COR-L47 (cell line): ENCODE measurements at places on chromosomes 12 and 14.
A peak's percentile ranks its signal among the peaks of the same experiment; 100 is the strongest.

DNA sequence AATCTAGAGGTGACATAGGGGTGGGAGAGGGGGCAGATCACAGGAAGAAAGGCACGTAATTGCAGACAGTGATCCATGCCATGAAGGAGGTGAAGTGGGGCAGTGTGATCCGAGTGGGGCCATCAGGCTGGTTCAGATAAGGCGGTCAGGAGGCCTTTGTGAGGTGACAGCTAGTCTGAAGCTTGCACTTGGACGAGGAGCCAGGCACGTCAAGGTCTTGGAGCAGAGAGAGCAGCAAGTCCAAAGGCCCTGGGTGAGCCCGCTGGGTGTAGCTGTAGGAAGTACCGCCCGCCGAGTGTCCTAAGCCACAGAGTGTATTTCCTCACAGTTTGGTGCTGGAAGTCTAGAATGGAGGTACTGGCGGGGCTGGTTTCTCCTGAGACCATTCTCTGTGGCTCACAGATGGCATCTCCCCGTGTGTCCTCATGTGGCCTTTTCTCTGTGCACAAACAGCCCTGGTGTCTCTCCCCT lies 23.6 kb downstream of the RHOF start:
- no peak for DNase-seq

DNA sequence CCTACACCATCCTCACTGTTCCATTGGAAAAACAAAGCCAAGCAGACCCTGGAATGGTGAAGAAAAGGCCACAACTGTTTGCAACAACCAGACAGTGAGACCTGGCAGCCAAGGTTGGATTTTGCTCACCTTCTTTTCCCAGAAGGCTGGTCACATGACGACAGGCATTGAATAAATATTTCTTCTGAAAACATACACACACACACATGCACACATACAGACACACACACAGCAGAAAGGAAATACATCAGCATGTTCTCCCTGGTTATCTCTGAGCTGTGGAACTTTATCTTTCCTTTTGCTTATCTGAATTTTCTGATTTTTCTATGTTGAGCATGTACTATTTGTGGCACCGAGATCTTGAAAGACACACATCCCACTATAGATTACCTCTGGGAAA lies 38.0 kb upstream of the CCDC60 start:
- DNase-seq, result no peak

- DNase-seq, result no peak
These were observed 487.7 kb upstream of the NOVA1 start for GRCh38 chr14:27085500-27085899.

DNA sequence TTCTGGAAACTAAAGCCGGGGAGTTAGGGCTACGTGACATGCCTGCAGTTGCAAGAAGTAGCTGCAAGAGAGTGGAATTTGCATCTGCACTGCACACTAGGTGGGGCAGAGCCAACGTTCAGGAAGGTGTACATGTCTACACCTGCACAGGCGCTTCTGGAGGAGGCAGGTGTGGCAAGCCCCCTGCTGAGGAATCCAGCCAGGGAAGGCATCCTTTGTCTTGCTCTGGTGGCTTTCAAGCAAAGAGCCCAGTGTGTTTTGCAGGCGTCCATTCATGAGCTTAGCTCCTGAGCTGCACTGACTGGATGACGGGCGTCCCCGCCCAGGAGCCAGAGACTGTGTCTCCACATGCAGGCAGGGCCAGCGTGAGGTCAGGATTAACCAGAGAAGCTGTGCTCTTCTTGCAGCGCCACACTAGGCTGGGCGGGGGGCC lies 116.3 kb downstream of the ZFP36L1 start:
- DNase-seq, result peak; percentile 85

DNA sequence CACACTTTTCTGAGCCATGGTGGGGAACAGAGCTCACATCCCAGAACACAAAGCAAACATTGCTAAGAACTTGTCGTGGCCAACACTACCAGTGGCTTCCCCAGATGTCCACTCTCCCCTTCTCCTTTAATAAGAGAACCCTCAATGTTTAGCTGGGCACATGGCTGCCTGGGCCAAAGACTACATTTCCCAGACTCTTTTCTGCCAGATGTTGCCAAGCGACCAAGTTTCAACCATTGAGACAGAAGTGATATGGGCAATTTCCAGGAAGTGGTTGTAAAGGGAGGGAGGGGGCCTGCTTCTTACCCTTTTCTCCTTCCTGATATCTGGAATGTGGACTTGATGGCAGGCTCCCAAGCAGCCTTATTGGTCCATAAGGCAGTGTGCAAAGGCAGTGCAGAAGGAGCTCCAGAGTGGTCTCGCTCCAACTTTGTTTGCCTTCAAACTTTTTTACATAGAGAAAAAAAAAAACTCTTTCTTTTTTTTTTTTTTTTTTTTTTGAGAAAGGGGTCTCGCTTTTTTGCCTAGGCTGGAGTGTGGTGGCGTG lies 24.9 kb upstream of the JDP2 start:
- DNase-seq, result no peak

DNA sequence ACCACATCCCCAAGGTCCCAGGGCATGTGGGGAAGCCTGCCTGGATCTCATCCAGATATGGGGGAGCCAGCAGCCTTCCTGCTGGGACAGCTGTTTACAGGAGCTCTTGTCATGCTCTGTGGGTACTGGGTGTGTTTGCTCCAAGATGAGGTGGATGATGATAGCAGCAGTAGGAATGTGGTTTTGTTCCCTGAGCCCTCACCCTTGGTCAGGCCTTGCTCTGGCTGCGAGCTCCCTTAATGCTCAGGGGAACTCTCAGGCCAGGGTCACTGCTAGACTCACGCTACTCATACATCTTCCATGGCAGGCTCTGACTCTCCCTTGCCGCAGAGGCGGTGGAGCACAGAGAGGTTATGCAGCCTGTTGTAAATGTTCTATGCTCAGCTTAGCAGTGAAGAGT lies 990.3 kb downstream of the AACS start:
- no peak for DNase-seq

- no peak for DNase-seq
These were observed 28.9 kb downstream of the ESR2 start for GRCh38 chr14:64265222-64265621.

- DNase-seq, result no peak
These were observed 20.4 kb downstream of the VASH1 start for GRCh38 chr14:76781648-76782051.

DNA sequence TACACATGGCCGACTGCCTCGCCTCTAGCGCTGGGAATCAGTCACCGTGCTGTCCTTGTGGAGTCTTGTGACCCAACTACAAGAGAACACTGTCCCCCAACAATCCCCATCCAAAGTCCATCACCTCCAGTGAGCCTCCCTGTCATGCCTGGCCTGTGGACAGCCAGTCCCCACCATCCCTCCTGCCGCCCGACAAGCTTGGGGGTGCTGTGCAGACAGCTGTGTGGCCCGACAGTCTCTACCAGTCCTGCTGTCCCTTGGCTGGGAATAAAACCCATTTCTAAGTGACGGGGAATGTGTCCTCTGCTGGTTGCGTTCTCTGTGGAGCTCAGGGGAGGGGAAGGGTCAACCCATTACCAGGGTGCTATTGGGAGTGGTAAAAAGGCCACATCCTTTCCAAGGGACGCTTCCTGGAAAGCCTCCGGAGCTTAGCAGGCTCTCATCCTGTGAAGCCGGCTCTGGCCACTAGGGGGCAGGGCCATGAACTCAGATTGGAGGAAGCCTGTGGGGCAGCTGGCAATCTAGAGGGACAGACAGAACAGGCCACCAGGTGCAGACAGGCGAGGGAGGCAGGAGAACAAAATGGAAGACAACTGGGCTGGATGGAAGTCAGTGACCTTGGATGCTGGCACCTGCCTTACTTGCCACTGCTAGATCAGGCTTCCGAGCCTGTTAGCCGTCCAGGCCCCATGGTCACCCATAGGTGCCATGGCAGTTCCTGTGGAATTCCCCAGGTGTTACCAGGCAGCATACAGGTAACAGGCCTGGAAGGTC lies 12.0 kb upstream of the BLTP3B start:
- peak; percentile 51 for DNase-seq

- DNase-seq, result no peak
These were observed 14.7 kb downstream of the AACS start for GRCh38 chr12:125079648-125080645.

- peak; percentile 51 for DNase-seq
These were observed 1.1 kb downstream of the PAX9 start for GRCh38 chr14:36662543-36663403.

DNA sequence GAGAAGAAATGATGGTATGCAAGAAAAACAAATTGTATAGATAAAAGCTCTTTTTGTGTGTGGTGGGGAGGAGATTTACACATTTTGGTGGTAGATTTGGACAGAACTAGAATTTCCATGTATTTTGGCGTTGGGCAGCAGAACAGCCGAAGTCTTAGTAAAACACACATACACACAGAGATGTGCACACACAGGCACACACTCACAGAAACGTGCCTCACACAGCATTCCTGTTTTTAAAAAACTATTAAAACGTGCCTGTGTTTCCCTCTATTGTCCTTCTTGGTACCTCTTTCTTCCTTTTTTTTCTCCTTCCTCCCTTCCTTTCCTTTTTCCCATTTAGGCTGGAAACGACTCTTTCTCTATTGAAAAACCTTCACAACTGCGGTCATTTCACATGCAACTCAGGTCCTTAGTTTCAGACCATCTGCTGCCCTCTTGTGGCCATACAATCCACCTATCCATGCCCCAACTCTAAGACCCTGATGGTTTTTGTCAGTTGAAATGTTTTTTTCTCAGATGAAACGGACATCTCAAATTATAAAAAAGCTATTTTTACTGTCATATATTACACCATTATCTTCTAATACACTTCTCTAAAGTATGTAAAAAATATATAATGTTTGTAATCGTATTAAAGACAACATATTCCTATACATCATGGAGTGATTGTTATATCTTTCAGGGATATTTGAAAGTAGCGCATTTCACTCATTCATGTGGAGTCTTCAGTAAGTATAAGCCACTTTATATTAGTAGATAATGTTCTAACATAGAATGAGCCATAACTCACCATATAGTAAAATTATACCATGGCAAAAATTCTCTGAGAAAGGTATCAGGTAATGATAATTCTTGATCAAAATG lies 386.7 kb upstream of the NOVA1 start:
- DNase-seq, result peak; percentile 67

DNA sequence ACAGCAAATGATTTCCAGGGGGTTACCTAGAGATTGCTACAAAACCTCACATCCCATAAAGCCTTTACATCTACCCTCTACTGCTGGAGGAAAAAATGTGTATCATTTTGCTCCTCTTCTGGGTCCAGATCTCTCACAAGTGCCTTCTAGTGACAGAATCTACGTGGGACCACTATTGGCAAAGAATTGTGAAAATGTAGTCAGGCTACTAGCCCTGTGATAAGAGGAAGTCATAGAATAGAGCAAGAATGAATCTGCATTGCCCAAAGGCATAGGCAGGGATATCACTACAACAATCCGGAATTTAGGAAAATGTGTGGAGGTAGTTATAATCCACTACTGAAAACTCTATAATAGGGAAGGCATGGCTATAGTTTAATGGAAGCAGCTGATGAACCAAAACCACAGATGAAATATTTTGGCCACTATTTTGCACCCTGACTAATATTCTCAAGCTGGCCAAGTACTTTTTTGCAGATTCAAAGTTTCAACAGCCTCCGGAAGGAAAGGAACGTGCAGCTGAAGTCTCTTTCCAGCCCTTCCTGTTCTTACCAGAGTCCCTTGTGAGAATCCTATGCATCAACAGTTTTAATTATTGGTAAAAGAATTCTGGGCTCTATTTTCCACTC lies 176.8 kb downstream of the PHLDA1 start:
- DNase-seq, result no peak

GRCh38 chr14:68467425-68467824 lies 325.4 kb downstream of the ZFP36L1 start:
- DNase-seq, result no peak

- no peak for DNase-seq
These were observed 27.1 kb downstream of the FAM222A start for GRCh38 chr12:109740694-109741245.

- DNase-seq, result no peak
These were observed 48.7 kb upstream of the BCL11B start for GRCh38 chr14:99320621-99321235.

GRCh38 chr12:103751171-103751570 lies 89.9 kb downstream of the NT5DC3 start:
- DNase-seq, result no peak

- no peak for DNase-seq
These were observed 2.2 kb downstream of the NRIP2 start for GRCh38 chr12:2832550-2833127.

- DNase-seq, result no peak
These were observed 185.1 kb upstream of the CDKN3 start for GRCh38 chr14:54211551-54212308.

GRCh38 chr12:15116086-15116485 lies 105.1 kb downstream of the RERG start:
- no peak for DNase-seq

- DNase-seq, result no peak
These were observed 281.6 kb upstream of the NPAS3 start for GRCh38 chr14:32657081-32657480.

DNA sequence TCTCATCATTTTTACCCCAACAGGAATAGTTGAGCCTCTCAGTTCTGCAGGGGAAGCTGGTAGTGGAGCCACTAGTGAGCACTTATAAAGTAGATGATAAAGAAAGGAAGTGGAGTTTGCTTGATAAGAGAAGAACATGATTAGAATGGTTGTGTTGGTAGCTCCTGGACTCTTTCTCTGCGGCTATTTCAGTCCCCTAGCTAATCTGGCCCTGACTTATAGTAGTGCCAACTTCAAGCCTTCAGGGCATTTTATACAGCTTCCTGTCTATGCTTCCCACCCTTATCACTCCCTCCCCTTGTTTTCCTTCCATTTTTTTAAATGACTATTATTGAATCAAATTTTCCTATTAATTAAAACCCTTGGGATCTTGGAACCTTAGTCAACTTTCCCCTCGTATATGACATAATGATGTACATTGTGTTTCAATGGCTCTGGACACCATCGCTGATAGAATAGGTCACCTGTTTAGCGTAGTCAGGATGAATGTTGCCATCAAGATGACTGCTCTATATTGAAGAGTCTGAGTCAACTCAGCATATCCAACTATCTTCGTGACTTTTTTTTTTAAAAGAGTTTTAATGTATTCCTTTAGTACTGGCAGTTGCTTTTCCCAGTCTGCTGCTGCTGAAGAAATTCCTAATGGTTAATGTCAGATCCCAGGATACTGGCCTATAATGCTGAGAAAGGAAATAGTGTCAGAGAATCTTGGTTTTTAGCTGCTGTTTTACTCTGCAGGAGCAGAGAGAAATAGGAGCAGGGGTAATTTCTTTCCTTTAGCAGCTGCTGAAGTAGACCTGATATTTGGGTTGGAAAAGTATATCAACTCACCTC lies 16.2 kb upstream of the PCNX1 start:
- DNase-seq, result no peak

DNA sequence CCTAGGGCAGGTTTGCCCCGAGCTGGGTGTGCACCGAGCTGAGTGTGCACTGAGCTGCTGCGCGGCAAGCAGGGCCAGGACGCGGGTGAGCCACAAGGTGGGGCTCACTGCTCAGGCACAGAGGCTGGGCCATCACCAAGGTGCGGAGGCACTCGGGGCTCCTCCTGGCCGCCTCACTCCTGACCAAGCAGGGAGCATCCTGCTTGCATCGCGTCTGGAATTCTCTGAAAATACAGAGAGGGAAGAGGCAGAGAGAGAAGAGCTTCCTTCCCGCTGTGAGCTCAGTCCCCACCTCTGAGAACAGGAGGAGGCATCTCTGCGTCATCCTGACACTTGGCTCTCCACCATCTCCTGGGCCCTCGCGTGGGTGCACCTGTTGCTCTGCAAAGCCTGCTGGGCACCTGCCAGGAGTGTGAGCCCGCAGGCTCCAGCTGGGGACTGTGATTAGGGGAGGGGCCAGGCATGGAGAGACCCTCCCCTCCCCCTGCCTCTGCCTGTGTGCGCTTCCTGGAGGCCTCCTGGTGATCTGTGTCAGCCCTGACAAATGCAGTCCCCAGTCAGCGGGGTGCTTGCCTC lies 116.3 kb downstream of the GLT1D1 start:
- DNase-seq, result peak; percentile 98
